ENCODE measurements at places on chromosomes 3 and 15. TPM values are rescaled to one million over a fixed set of nuclear protein-coding genes. Genes with fewer than 3 reads are reported as not detected.

Gene VEPH1
- 8.2 TPM for total RNA-seq

Gene UNC13C
- total RNA-seq = not detected

Gene CCR3
- not detected for total RNA-seq

Gene SPINT1
- 3.7 TPM for total RNA-seq

DNA sequence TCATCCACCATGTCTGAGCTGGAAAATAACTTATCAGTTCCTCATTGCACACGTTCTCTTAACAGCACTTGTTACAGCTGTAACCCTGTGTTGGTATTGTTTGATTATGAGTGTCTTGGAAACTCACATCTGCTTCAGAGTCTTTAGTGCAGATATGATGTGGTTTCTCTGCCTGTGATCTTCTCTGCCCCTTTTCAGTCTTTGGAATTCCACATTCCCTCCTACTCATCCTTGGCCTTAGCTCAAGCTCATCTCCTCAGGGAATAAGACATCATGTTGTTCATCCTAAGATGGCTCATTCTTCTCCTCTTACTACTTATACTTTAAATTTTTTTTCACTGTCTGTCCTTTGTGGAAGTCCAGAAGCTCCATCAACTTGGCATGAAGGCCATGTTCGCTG is 77.7 kb downstream of the SYNPR start:
- no peak for DNase-seq

DNA sequence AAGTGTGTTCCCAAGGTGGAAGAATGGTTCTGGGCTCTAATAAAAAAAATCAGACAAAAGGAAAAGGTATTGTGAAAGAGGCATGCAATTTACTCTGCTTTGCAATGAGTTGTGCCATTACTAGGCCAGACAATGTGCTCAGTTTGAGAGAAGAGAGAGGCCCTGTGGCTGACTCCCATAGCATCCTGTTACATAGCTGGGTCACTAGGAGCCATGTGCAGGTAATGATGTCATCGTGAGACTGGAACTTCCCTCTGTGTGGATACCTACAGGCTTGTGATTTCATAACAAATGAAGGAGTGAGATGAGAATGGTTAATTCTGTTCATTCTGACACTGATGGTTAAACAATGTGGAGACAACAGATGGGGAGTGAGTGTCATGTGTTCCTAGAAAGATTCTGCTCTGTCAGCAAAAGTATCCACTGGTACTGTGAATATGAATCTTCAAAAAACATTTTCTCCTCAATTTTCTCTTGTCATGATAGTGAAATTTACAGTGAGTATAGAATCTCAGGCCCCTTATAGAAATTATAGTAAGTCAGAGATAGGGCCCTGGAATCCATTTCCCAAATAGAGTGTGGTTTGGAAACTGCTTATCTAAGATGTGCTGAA is 648.7 kb upstream of the DPPA4 start:
- no peak for DNase-seq

GRCh38 chr15:31037731-31038477 is 46.5 kb upstream of the MTMR10 start:
- no peak for DNase-seq

GRCh38 chr15:31346367-31347066 is 19.9 kb downstream of the KLF13 start:
- DNase-seq = no peak

DNA sequence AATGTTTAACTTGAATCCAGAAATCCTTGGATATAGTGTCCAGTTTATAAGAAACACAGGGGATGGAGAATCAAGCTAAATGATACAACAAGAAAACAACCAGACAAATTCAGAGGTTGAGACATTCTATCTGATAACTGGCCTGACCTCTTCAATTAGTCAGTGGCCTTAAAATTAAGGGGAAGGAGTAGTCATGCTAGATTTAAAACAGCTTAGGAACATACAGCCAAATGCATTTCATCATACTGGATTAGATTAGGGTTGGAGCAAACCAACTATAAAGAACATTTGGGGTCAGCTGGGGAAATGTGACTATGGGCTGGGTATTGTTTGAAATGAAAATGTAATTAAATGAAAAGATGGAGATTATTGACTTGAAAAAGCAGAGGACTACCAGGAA is 53.3 kb downstream of the PPARG start:
- DNase-seq = no peak

DNA sequence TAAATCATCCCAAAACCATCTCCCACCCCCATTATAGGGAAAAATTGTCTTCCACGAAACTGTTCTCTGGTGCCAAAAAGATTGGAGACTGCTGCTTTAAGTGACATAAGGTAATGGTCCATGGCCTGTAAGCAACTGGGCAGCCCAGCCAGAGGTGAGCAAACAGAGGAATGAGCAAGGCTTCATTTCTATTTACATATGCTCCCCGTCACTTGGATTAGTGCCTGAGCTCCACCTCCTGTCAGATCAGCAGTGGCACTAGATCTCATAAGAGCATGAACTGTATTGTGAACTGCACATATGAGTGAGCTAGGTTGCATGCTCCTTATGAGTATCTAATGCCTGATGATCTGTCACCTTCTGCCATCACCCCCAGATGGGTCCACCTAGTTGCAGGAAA is 1159.8 kb upstream of the ALCAM start:
- DNase-seq = no peak

DNA sequence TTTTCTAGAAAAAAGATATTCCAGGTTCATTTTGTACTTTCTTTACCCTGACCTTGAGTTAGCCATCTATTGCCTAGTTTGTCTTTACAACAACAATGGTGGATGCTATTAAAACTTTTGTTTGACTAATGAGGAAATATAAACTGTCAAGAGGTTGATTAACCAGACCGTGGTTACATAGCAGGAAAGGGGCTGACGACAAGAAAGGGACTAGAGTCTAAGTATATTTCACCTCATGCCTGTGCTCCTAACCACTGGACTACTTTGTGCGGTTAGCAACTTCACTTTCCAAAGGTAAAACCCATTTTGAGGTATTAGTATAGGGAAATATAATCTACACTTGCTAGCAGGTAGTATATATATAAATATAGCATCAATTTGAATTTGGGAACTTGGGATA is 327.1 kb downstream of the SATB1 start:
- no peak for DNase-seq

GRCh38 chr3:128354788-128355542 is 111.7 kb downstream of the DNAJB8 start:
- DNase-seq = no peak

- no peak for DNase-seq
These were observed 15.5 kb upstream of the SRP14 start for GRCh38 chr15:40054605-40054854.

DNA sequence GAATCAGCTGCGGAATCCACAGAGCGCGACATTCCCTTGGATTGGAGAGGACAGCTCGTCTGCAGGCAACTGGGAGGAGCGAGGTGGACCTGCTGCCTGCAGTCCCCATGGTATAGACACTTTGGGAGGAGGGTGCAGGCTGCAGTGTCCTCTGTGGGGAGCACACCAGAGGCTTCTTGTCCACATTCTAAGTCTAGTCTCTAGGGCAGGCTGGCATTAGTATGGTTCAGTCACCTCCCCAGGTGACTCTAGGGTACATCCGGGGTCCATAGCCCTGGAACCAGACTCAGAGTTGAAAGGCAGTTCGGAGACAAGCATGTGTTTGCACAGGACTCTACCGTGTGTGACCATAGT is 118.2 kb downstream of the GABRG3 start:
- DNase-seq = no peak

- DNase-seq = peak; percentile 16
These were observed 8.1 kb downstream of the EDEM1 start for GRCh38 chr3:5195605-5196004.
